ENCODE measurements at places on chromosomes 1 and 21. TPM values are rescaled to one million over a fixed set of nuclear protein-coding genes. Genes with fewer than 3 reads are reported as not detected.

Gene MIXL1
- not detected for total RNA-seq

Gene SPATA21
- total RNA-seq = not detected

Gene SH2D1B
- not detected for total RNA-seq

Gene CELA3B
- total RNA-seq = not detected

Gene LMX1A
- not detected for total RNA-seq

DNA sequence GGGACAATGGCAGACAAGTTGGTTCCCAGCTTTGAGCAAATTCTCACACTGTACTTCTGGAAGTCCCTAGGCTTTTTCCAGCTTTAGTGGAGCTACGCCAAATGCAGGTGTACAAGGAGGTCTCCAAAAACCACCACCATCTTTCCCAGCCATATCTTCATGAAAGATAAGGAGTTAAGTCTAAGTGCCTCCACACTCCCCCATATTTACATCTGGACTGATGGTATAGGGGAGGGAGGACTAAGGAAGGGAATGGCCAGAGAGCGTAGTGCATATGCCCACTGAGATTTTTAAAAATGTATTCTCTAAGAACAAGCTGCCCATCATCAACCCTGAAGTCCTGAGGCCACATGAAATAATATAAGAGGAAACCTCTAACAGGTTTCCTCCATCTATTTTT is 161.3 kb downstream of the TGFBR3 start:
- no peak for DNase-seq

GRCh38 chr1:214141486-214141885 is 139.5 kb upstream of the SMYD2 start:
- no peak for DNase-seq

- DNase-seq = no peak
Measured at GRCh38 chr1:31373897-31374486, 1.1 kb upstream of the FABP3 start.

- DNase-seq = no peak
Measured at GRCh38 chr1:47545912-47546483, 108.2 kb downstream of the FOXD2 start.

Gene PIK3R3
- 4.7 TPM for total RNA-seq

Gene PDC
- not detected for total RNA-seq

DNA sequence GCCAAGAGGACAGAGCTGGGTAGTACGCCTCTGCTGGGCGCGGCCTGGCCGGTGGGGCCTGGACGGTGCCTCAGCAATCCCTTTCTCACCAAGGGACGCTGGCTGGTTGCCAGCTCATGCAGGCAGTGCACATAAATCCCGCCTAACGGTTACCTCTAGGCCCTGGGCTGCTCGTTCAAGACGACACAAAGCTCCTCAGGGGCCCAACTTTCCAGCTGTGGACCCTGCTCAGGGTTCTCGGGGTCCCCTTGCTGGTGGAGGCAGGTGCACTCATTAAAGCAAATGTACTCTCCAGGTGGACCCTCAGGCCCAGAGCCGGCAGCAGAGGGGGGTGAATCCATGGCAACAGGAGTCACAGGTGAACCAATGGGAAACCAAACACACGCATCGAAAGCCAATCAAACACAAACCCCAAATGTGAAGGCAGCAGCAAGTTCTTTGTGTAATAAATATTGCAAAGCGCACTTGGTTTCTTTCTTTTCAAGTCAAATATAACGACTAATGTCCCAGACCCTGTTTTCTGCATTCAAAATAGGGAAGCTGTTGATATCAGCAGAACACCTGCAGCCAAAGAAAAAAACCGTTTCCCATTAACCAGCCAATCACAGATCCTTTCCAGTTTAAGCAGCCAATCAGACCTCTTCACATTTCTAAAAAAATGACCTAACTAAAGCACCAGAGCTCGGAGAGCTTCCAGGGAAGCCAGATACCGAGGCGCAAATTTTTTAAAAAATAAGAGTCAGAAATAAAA is 26.1 kb upstream of the CLSTN1 start:
- no peak for DNase-seq
